ENCODE measurements at places on chromosomes 7 and 10.

GRCh38 chr7:25852939-25853271 is 299.1 kb upstream of the NFE2L3 start:
- DNase-seq: no peak

- DNase-seq: no peak
Measured at GRCh38 chr7:153430931-153431330, 621.3 kb upstream of the DPP6 start.

GRCh38 chr7:157634401-157635147 is 297.8 kb downstream of the DNAJB6 start:
- no peak for DNase-seq

DNA sequence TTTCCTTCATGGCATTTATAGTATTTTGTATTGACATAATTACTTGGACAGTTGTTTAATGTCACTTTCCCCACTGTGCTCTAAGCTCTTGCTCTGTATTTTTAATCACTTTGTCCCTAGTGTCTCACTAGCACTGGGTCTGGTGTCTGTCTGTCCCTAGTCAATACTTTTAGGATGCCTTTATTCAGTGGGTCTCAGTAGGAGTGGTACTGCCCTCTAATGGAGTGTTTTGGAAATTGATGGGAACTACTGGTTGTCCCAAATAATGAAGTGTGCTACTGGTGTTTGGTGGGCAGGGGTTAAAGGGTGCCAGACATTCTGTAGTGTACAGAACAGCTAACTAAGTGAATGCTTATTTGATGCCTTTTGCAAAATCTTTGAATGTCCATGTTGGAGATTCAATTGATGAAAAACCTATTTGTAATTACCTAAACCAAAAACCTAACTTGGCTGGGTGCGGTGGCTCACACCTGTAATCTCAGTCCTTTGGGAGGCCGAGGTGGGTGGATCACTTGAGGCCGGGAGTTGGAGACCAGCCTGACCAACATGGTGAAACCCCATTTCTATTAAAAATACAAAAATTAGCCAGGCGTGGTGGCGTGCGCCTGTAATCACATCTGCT is 33.3 kb downstream of the CDK14 start:
- DNase-seq: no peak

- DNase-seq: no peak
Measured at GRCh38 chr10:79308969-79309665, 38.2 kb upstream of the PPIF start.

GRCh38 chr7:153698046-153698445 is 354.2 kb upstream of the DPP6 start:
- no peak for DNase-seq

GRCh38 chr7:25103773-25104172 is 21.3 kb downstream of the CYCS start:
- no peak for DNase-seq

DNA sequence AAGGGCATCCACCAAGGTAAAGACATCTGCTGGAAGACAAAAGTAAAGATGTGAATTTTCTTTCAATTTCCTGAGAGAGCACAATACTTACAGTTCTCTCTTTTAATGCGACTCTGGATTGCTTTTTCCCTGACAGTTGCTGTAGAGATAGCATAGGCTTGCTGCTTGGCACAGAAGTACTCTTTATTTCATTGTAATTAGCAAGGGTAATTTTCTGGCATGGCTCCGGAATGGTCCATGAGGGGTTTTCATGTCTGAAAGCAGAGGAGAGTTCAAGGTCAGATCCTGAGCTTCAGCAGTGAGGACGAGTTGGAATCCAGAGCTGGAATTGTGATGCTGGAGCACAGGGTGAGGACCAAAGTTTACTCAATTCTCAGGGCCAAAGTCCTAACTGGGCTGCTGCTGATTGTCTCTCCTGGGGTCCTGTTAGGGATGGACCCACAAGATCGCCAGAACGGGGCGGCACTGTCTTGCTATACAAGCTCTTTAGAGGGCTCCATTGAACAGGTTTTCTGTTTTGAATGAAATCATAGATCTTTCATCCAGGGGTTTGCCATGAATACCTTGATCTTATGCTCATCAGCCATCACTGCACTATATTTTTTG is 190.0 kb upstream of the MKI67 start:
- DNase-seq: no peak

DNA sequence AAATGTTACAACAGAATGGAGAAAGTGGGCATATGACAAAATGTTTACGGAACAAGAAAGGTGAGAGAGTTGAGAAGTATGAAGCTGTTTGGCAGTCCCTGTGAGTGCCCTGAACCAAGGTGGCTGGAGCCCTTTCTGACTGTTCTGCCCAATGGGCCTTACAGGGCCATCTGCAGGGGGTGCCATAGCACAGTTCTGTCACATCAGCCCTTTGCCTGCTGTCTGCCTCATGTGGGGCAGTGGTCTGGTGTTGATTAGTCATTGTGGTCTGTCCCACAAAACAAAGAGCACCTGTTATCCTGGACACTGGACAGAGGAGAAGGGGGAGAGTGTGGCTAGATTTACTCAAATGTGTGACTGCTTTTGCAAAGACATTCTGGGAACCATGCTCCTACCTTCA is 51.5 kb upstream of the OSBPL3 start:
- no peak for DNase-seq

- no peak for DNase-seq
Measured at GRCh38 chr7:68417659-68418058, 1180.6 kb upstream of the AUTS2 start.

- no peak for DNase-seq
Measured at GRCh38 chr10:20593649-20594048, 303.5 kb downstream of the NEBL start.

DNA sequence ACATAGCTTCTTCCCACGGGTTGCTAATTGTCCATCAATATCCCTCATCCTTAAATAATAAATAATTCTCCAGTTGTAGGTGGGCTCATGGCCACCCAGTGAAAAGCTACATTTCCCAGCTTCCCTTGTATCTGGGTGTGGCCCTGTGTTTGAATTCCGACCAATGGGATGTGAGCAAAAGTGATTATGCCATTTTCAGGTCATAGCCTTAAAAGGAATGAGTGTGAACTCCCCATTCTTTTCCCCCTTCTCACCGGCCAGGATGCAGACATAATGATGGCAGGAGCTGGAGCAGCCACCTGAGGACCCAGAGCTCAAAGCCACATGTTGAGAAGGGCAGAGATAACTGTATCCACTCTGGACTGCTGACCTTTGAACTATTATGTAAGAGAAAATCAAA is 30.3 kb upstream of the CALU start:
- no peak for DNase-seq

DNA sequence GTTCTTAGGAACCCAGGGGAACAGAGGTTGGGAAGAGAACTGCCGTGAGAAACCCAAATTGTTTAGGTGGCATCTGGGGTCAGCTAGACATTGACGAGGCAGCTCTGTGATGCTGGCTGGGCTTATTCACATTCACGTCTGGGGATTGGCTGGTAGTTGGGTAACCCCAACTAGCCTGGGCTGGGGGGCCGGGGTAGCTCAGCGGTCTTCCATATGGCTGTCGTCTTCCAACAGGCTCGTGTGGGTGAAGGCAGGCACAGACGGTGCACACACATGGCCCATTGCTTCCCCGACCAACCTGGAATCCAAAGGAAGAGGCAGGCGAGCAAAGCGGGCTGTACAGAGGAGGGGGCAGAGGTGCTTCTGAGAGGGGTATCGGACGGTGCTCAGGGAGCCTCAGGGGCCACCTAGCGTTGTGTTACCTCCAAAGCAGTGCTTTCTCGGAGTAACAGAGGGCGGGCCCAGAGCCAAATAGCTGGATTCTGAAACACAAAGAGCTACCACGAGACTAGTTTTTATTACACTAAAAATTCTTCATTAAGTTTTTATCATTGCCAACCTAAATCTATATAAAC is 34.5 kb downstream of the MKI67 start:
- DNase-seq: no peak

DNA sequence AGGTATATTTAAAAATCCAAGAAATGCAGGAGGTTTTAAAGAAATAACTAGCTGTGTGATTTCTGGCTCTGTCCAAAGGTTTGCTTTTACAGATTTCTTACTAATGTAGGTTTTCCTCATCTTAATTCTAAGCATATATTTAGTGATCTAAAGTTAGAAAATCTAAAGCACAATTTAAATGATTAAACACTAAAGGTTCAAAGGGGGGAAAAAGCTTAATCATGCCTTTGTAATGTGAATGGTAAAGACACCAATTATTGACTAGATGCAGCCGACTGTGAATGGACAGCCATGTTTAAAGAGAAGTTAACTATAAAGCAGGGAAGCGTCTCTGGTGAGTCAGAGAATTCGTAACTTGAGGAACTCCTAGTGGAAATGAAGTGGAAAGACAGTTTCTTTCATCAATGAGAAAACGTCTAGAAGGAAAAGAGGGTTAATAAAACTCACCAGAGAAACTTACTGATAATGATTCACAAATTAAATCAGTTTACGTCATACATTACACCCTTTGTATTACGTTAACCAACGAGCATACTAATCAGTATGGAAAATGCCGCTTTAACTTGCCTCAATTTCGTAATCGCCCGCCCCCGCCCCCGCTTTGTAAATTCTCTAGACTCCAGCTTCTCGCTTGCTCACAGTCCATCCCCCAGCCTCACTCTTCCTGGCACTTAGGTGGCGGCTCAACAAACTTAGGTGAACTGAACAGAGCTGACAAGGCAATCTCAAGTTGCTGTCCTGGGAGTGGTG is 1.1 kb upstream of the HBP1 start:
- DNase-seq: no peak

GRCh38 chr10:57962839-57963238 is 304.9 kb downstream of the IPMK start:
- DNase-seq: no peak

DNA sequence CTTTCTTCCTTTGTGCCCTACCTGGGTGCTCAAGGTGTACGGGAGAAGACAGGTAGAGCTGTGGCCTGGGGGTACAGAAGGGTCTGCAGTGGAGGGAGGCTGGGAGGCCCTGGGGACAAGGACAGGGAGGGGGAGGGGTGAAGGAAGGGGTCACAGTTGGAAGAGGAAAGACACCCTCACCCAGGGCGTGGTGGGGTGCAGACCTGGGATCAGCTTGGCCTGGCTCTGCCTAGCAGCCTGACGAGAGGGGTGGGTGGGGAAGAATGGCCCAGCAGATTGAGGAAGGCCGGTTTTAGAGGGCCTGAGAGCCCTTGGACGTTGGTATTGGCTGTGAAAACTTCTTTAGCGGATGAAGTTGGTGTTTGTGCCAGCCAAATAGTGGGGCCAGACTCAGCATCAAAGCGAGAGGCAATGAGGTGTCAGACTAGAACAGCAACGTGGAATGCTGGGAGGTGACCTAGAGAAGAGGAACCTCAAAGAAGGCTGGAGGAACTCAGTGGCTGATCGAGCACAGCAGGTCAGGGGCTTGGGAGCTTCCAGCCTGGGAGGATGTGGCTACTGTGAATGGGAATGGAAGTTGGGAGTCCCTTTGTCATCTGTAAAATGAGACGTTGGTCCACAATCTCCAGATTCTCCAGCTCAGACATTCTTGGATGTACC is 18.1 kb upstream of the TRIM8 start:
- no peak for DNase-seq

DNA sequence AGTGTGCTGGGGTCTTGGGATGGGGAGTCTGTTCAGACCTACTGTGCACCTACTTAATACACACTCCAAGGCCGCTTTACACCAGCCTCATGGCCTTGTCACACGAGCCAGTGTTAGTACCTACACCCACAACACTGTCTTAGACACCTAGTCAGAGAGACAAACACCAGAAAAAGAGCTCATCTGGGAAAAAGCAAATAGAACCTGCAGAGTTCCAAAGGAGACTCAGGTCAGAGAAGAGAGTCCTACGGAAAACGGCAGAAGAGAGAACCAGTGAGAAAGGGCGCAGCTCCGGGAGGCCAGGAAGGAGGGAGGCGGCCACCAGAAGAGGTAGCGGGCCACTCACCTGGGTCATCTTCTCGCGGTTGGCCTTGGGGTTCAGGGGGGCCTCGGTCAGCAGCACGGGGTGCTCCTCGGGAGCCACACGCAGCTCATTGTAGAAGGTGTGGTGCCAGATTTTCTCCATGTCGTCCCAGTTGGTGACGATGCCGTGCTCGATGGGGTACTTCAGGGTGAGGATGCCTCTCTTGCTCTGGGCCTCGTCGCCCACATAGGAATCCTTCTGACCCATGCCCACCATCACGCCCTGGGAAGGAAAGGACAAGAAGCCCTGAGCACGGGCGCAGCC is 105.3 kb upstream of the TNRC18 start:
- no peak for DNase-seq

- DNase-seq: no peak
Measured at GRCh38 chr7:127900732-127901685, 130.2 kb downstream of the LRRC4 start.

- no peak for DNase-seq
Measured at GRCh38 chr7:140044251-140044650, 18.5 kb downstream of the PARP12 start.

GRCh38 chr10:66045859-66046258 is 880.0 kb upstream of the LRRTM3 start:
- no peak for DNase-seq

- DNase-seq: no peak
Measured at GRCh38 chr7:150799741-150800580, at the start of gene TMEM176B. Gene TMEM176B, minus strand, starts transcription at chr7:150800364. Its CDS starts 3,795 bp downstream, at chr7:150796569.

- no peak for DNase-seq
Measured at GRCh38 chr10:34830217-34830822, 15.2 kb upstream of the PARD3 start.

DNA sequence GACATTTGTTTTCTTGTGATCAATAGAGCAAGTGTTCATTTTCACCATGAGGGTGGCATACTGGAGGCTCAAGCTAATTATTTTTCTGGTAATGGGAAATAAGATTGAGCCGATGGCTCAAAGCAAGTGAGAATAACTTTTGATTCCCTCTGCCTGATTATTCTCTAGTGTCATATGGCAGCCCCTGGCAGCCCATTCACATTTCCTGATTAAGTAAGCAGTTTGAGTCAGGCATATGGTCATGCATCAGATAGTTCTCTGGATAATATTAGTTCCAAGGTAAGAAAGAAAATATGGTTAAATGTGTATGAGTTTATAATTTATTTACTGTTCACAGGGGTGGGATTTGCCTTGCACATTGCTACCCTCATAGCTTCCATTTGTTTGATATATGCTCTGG is 109.2 kb downstream of the DYNC1I1 start:
- DNase-seq: no peak

GRCh38 chr7:114298011-114298410 is 116.6 kb upstream of the FOXP2 start:
- no peak for DNase-seq

GRCh38 chr10:85615556-85615955 is 751.0 kb downstream of the GRID1 start:
- no peak for DNase-seq

GRCh38 chr10:66777665-66778064 is 148.2 kb upstream of the LRRTM3 start:
- DNase-seq: no peak

DNA sequence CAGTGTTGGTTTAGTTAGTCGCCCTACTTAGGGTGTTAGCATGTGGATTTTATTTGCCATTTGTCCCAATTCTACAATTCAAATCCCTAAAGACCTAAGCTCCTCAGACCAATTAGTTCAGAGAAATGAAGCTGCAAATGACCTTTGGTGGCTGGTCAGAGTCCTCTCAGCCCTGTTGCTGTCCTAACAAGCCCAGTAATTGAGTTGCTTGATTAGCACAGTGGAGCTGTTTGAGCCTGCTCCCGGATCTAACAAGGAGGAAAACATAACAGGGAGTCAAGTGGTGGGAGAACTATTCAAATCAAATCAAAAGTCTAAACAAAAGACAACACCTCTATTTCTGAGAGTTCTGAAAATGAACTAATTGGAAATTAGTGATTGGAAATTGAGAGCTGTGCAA is 22.1 kb downstream of the ZDHHC6 start:
- no peak for DNase-seq

All from activated naive CD8-positive, alpha-beta T cell treated with anti-CD3 and anti-CD28 coated beads for 36 hours (primary cell).